ENCODE measurements at places on chromosomes 7 and 10.

DNA sequence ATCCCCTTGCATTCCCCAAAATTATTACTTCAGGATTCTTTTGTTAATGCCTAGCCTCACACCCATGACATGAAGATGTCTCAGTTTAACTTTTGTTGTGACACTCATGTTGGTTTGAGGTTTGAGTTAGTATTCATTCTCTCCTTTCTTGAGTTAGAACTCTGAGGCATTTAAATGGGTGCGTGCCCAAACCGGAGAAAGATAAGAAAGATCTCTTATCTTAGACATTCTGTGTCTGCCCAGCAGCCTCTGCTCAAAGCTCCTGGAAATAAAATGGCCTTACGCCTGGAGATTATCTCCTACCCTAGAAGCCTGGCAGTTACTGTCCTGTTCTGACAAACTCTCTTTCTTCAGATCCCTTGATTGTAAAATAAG lies 26.3 kb downstream of the WBP1L start:
- DNase-seq: no peak

DNA sequence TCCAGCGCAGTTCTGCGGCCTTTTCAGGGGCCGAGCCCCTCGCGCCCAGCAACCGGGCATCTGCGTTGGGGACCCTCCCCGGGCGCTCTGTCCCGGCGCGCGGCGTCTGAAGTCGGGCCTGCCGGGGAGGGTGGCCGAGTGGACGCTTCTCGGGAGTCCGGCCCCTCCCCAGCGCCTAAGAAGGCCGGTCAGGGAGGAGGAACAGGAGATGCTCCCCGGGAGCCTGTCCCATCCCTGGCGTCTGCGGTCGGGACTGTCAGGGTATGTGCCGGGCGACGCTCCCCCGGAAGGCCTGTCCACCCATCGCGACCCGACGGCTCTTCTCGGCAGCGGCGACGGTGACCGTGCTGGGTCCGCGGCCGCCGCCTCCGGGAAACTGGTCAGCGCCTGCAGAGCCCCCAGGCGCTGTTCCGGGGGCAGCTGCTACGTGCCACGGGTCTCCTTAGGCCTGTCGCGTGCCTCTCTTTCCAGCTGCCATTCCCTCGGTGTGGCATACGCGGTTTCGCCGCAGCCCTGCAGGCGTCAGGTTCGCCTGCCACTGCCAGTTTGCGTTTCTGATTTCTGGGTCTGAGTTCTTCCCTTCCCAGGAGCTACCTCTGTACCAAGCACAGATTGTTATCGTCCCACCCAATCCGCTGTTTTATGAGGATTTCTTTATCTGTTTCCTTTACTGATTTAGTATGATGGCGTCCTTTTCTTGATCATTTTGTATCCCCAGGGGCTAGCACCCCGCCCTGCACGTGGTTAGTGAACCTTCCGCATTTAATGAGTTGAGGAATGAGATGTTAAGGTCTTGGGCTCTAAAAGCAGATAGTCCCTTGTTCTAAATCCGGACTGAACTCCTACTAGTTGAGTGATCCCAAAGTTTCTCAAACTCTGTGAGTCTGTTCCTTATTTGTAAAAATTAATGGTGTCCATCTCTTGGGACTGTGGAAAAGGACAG lies 782 bp downstream of the IFIT5 start:
- DNase-seq: peak; percentile 25

DNA sequence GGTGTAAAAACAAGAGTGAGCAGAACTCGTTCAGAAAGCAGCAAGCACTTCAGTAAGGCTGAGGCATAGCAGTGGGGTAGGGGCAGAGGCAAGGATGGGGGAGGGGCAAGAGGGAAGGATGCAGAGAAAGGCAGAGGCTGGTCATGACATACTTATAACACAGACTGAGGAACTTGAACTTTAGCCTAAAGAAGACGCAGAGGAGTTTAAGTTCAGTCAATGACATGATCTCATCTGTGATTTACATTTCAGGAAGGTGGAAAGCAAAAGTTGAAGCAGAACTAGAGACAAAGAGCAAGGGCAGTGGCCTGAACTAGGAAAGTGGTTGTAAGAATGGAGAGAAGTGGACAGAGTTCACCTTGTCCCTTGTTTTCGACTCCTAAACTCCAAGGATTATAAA lies 15.8 kb downstream of the MACC1 start:
- no peak for DNase-seq

- DNase-seq: no peak
These were observed 51.5 kb downstream of the KAT6B start for GRCh38 chr10:74877898-74878297.

DNA sequence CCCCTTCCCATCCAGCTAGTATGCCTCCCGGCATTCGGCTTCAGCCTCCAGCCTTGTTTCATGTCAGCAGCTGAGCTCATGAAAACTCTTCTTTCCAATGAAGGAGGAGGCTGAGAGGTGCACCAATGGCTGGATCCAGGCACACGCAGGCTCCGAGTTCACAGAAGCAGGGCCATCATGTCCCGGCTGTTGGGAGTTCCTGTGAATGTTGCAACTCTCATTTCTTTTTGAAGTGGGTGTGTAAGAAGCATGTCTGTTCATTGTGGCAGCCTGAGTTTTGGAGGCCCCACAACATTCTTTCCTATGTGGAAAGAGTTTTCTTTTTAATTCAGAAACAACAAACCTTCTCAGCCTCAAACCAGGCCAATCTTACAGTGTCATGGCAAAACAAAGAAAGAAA lies 89.7 kb downstream of the PTPRE start:
- DNase-seq: no peak

- no peak for DNase-seq
These were observed 108.7 kb downstream of the NEURL1 start for GRCh38 chr10:103602028-103602851.

DNA sequence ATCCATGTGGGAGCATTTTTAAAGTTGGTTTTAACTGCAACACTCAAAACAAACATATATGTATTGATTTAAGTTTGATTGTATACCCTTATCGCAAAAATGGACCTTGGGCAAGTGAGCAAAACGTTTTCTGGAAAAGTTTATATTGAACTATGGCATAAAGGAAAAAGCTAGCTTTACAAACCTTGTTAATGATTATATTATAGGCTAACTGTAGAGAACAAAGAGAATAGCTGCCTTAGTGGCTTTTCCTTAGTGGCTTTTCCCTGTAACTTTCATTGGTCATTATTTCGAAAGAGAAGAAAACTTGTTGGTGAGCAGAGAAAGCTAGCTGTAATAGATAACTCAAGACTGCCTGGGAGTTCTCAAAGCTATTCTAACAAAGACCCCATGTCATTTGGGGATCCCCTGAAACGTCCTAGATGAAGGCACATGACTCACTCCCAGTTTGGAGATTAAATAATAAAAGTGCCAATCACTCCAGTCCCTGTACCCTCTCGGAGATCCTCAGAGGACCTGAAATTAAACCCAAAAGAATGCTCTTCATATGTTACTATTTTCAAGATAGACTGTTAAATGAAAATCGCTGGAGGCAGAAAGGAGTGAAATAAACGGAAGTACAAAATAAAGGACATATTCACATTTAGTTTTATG lies 92.1 kb downstream of the SRI start:
- no peak for DNase-seq

DNA sequence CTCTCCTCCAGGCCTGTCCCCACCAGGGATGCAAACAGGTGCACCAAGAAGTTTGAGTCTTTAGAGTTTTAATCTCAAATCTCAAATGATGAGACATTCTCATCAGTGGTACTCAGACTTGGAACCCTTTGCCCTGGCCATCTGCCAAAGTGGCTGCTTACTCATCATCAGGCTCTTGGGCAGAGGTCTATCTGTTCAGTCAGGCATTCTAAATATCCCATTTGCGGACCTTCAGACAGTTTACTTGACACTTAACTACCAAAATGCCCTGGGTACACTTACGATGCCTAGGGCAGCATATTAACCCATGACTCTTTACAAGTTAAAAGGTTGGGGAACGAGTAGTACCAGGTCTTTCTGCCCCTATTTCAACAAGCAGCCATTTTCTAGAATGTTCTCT lies 61.2 kb upstream of the YAE1 start:
- DNase-seq: peak; percentile 31

GRCh38 chr10:132836248-132836831 lies 50.4 kb upstream of the NKX6-2 start:
- DNase-seq: no peak

DNA sequence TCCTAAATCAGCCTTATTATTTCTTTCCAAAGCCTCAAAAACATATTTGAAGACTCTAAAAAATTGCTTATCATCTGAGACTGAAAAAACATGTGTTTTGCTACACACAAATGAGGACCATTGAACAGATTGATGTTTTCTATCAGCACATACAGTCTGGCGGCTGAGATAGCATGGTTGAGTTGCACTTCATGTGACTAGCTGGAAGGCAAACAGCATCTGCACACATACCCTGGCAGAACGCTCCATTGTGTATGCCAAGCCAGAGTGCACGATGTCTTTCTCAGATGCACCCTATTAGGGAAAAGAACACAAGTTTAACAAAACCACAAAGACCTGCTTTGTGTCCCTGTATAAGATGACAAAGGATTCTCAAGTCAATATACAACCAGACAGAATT lies 33.0 kb downstream of the FAM25A start:
- DNase-seq: no peak

GRCh38 chr7:2353936-2354185 lies 766 bp upstream of the EIF3B start:
- peak; percentile 99 for DNase-seq

- DNase-seq: no peak
These were observed 77.9 kb downstream of the RNLS start for GRCh38 chr10:88505265-88505664.

DNA sequence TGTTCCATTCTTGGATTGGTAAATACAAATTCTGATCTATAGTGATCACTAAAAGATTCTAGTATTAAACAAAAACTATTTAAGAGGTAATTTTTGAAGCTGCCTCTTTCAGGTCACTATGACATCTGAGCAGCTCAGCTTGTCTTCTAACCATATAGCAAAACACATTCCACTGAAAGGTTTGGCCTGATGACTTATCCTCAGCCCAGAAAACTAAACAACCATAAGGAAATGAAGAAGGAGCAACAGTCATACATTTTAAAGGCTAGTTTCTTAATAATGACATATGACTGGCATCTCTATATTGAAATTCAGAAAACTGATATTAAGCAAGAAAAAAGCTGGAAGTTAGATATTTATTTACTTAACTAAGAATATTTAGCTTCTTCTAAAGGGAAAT lies 24.6 kb downstream of the NT5C2 start:
- DNase-seq: peak; percentile 29

GRCh38 chr10:30581779-30582380 lies 47.7 kb downstream of the LYZL2 start:
- peak; percentile 71 for DNase-seq

- DNase-seq: no peak
These were observed 51.3 kb upstream of the SEPTIN7 start for GRCh38 chr7:35749556-35749955.

GRCh38 chr10:132644527-132645246 lies 107.1 kb downstream of the INPP5A start:
- no peak for DNase-seq

DNA sequence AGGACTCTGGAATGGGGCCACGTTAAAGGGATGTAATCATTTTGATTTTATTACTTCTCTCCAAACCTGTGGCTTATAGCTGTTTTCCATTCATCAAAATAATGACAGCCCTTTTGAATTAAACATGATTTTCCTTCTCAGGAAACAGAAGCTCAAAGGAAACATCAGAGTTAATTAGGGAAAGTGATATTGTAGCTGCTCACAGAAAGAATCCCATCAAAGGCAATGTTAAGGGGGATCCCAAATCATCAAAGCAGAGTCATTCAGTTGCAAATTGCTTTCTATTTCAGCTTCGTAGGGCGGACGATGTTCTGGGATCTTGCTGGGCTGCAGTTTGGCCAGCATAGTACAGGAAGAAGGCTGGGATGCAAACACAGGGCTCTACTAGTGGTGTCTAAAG lies 563.2 kb downstream of the CCSER2 start:
- no peak for DNase-seq
